ENCODE measurements at places on chromosomes 3 and 15. TPM values are rescaled to one million over a fixed set of nuclear protein-coding genes. Genes with fewer than 3 reads are reported as not detected.

Gene ZKSCAN7
- polyA plus RNA-seq = 1.7 TPM

Gene GOLGA6L4
- not detected for polyA plus RNA-seq

Gene GRAMD2A
- not detected for polyA plus RNA-seq

Gene FGD5
- not detected for polyA plus RNA-seq

Gene ITIH1
- polyA plus RNA-seq = not detected

Gene CCDC174
- 16.3 TPM for polyA plus RNA-seq

Gene DOCK3
- polyA plus RNA-seq = 0.07 TPM

Gene ACAN
- 0.06 TPM for polyA plus RNA-seq

Gene NTRK3
- not detected for polyA plus RNA-seq

Gene BMF
- polyA plus RNA-seq = 1.3 TPM

Gene CYP1A2
- polyA plus RNA-seq = not detected

Gene PLA2G4B
- polyA plus RNA-seq = 3.4 TPM

Gene TMCO5A
- not detected for polyA plus RNA-seq

Gene IQCH
- polyA plus RNA-seq = 0.32 TPM

- DNase-seq = no peak
Measured at GRCh38 chr15:41939986-41940385, 32.4 kb downstream of the EHD4 start.

GRCh38 chr3:154979331-154979730, 100.8 kb upstream of the MME start:
- DNase-seq = no peak

DNA sequence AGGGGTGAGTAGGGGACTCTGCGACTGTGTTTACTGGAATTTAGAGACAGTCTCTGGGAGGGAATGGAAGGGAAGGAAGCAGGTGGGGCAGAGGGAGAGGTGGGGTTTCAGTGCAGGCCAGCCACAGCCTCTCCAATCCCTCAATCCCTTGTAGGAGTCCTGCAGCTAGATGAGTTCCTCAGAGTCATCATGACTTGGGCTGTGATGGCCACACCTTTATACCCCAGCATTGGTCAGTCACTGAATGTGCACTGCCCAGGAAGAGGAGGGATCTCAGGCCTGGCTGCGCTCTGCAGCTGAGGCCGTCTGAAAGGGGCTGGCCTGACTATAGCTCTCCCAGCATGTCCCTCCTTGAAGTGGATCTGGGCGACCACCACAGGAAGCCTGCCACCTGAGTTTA, 67.3 kb upstream of the GLCE start:
- DNase-seq = no peak

DNA sequence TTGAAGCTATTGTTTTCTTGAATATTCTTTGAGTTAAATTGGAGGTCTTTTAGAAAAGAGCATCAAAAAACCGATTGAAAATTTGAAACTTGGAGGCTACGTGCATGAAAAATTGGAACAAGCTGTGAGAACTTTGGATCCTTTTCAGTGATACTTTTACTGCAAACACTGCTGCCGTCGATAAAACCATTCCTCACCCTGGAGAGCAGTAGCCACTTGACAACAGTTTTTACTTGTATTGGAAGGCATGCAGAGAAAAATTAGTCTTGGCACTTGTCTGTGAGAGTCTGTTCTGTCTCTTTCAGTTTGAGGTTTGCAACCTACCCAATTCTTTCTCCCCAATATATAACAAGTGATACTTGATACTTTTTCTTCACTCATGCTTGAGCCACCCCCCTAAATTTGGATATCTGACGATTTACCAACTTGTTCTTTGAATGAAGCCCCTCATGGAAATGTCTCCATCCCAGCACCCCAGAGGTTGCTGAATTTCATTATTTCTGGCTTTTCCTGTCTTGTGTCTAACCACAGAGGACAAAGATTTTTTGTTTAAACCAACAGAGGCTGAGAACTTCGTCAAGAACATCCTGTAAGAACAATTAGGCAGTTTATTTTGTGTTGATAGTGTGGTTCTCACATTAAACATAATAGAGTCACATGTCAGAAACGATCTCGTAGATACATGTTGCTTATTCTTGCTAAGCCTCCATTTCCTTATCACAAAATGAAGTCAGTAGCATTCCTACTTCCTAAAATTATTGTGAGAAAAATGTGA, 307.3 kb upstream of the PLSCR5 start:
- DNase-seq = no peak

DNA sequence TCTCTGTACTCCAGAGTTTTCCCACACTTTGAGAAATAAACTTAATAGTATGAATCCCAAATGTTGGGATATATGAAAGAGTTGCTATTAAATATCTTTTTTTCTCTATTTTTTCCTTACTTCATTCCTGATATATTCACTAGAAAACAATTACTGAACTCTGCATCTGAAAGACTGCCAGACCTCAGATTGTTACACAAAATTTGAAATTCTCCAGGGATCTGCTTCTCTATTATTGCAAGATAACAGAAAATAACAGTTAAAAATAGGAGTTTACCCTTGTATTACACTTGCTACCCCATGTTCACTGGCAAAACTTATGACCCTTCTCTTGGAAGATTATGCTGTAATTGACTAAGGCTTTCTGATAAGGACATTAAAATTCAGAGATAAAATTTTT, 11.7 kb upstream of the P3H2 start:
- DNase-seq = no peak

DNA sequence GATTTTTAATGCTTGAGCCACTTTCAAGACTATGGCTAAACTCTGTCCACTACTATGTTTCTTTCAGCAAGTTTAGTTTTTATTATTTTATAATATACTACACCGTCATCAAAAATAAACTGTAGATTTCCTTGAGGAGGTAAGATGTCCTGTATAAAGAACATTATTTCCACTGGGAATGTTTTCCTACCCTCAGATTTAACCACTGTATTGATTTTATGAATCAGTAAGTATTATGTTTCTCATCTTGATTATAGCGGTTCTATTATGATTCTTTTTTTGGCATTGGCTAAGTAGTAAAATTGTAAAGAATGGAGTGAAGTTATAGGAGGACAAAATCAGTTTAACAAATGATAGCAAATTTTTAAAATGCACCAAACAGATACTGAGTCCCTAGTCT, 44.4 kb downstream of the ADAM10 start:
- DNase-seq = no peak

- peak; percentile 73 for DNase-seq
Measured at GRCh38 chr15:76994971-76995945, at the start of gene PSTPIP1. TSS of gene PSTPIP1 (plus strand) at chr15:76995126. CDS start at chr15:76995574, 448 bp downstream.

GRCh38 chr3:156425651-156426050, 129.3 kb downstream of the SSR3 start:
- DNase-seq = no peak

GRCh38 chr3:14760185-14760584, 58.6 kb upstream of the FGD5 start:
- no peak for DNase-seq

- peak; percentile 38 for DNase-seq
Measured at GRCh38 chr15:31302778-31303725, 23.6 kb upstream of the KLF13 start.

GRCh38 chr3:184949251-184949965, 137.4 kb downstream of the VPS8 start:
- DNase-seq = no peak

DNA sequence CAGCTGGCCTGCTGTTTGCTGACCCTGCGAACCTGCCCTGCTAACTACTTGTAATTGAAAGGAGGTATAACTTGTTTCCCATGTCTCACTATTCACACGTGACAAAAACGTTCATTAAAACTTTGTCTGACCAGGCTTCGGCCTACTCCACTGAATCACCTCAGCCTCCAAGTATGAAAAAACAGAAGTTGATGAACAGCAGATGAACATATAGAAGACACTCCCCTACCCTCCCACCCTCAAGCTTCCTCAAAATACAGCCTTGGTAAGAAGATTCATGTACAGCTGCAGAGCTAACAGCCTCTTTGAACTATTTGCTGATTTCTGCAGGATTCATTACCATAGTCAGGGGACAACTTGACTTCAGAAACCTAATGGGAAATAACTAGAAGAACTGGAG, 10.7 kb downstream of the RBM15B start:
- DNase-seq = no peak

DNA sequence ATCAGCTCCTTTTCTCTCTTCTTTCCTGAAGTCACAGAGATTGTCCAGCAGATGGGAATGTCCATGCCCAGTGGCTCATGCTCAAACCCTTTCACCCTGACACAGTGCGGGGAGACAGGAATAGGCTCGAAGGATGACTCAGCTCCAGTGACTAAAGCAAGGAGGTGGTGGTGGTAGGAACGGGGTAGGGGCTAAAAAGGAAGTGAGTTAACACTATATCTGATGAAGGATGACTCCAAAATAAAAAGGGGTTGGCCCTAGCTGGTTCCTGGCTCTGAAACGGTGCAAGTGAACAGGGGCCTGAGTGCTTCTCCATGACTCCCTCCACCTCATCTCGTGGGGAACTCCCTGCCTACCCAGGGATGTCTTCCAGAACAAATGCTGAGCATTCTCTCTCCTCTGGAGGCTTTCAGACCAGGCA, 167.4 kb upstream of the LPP start:
- DNase-seq = no peak

- peak; percentile 41 for DNase-seq
Measured at GRCh38 chr15:44066211-44066827, 128.8 kb downstream of the FRMD5 start.

DNA sequence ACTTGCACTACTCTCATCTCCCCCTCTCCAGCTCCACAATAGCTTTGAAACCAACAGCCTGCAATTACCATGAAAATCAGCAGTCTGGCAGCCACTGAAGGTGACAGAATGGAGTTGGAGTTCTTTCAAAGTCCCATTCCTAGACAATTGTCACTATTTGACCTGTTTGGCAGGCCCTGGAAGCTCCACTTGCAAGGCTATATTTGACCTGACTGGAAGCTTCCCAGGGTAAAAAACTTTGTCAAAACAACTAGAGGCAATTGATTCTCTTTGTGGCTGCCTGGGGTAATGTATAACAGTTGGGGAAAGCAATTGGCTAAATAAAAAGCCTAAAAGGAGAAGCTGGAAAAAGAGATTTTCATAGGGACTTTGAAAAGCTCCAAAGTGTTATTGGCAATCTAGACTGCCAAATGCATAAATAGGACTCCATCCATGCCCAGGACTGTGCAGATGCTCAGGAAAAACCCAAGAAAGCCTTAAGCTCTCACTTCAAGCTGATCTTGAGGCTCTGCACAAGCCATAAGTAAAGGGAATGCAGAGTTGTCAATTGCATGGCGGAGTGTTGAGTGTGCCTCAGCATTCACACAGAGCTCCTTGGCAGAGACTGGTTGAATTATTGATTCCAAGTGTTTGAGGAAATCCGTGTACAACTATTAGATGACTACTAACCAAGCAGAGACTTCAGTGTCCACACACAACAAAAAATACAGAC, 18.3 kb downstream of the GREM1 start:
- DNase-seq = no peak

DNA sequence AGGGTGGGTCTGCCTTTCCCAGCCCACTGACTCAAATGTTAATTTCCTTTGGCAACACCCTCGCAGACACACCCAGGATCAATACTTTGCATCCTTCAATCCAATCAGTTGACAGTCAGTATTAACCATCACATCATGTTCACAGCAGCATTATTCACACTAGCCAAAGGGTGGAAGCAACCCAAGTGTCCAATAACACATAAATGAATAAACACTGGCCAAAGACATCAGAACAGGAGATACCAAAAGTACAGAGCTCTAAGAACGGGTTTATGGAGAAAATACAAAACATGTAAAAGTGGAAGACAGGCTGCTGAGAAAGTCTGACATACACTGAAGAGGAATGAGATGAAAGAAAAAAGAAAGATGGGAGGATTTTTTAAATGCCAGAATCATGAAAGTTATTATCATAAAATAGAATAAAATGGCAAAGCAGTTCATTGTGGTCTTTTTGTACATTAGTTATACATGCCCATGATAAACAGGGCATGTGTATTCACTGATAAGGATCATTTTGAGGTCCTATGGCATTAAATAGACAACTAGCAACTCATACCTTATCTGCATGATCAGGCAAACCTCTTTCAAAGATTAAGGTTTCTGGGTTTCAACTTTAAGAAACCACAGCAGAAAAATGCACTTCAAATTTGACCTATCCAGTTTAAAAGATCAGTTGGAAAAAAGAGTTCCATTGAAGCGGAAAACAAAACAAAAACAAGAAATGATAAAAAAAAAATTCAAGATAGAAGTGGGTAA, 22.9 kb downstream of the DNAAF4 start:
- DNase-seq = no peak

DNA sequence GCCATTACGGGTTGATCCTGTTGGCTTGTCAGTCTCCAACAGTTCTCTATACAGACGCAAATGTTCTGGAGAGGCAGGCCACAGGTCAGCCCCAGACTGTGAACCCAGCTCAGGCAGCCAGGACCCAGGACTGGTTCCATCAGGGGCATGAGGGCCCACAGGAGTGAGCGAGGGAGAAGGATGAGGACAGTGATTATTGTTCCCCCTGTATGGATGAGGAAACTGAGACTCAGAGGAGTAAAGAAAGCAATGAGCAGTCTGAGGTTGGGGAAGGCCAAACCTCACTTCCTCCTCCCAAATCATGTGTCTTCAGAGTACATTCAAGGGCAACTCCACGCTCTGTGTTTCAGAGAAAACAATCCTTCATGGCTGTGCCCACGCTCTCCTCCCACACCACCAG, 121.9 kb downstream of the RPLP1 start:
- DNase-seq = no peak

DNA sequence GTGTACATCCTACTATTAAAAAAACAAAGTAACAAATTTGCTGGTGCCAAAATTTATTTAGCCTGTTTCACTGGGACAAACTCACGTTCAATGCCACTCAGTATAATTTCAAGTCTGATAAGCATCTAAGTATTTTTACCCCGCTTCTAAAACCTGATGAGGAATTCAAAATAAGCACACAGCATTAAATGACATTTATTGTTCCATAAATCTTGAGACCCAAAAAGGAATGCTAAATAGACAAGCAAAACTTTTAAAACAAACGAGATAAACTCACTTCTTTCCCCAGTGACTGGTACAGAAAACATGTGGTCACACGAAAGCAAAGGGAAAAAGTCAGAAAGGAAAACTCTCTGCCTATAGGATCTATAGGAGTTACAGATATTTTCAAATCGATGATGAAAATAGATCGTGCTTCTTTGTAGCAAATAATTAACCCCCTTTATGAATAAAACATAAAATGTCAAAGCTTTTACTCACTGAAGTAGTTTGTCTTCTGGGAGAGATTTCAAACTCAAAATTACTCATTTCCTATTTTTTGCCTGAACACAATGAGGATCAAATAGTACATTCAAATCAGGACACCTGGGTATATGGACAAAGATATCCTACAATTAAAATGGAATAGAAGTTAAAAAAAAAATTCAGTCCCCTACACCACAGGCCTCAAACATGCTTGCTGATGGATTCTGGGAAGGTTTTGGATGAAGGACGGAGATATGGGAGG, 51.7 kb downstream of the UBP1 start:
- no peak for DNase-seq

- no peak for DNase-seq
Measured at GRCh38 chr3:68151359-68151758, 496.9 kb upstream of the SUCLG2 start.

- no peak for DNase-seq
Measured at GRCh38 chr3:105362021-105362665, 4.6 kb upstream of the ALCAM start.

Measured in CD4-positive, CD25-positive, alpha-beta regulatory T cell (primary cell).